ENCODE measurements at places on chromosomes 7 and 10.

DNA sequence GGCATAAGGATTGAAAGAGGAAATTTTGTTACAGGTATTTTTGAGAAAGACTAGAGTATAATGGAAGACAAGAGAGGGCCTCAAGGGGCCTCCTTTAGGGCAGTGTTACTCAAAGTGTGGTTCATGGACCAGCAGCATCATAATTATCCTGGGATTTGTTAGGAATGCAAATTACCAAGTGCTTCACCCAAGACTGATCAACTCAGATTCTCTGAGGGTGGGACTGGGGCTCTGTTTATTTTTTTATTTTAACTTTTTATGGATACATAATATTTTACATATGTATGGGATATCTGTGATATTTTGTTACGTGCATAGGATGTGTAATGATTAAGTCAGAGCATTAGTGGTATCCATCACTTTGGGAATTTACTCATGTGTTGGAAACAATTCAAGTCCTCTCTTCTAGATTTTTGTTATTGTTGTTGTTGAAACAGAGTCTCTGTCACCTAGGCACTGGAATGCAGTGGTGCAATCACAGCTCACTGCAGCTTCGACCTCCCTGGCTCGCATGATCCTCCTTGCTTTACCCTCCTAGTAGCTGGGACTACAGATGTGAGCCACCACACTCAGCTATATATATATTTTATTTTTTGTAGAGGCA is 2.2 kb upstream of the KCTD7 start:
- DNase-seq, result no peak

DNA sequence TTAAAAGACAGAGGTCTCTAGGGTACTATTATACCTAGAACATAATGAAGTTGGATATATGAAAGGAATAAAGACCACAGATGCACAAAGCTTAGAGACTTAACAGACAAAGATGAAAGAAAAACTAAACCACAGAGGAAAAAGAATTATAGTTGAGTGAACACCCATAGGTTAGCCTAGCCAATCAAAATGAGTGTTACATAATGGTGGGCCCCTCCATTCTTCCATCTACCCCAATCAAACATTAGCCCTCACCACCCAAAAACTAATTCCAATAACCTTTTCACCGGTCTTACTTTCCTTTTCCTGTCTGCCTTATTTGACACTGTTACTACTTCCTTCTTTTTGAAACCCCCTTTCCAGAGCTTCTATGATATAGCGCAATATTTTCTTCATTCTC is 130.1 kb downstream of the ELMO1 start:
- no peak for DNase-seq

DNA sequence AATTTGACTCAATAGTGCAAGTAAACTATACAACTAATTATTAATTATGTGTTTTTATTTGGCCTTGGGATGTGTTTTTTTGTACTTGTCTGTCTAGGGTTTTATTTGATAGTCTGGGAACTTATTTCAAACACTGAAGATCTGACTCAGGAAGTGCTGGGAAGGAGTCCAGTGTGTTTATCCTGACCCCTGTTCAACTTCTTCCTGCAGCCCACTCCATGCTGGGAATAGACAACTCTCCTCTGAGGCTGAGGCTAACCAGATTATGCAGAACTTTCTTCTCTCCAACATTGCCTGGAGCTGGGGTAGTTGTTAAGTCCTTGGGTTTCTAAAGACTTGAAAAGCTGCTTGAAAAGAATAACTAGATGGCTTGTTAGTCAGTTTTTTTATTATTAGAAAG is 6.9 kb downstream of the CISD1 start:
- no peak for DNase-seq

- no peak for DNase-seq
Measured at GRCh38 chr7:157269341-157270059, 67.3 kb upstream of the DNAJB6 start.

- no peak for DNase-seq
Measured at GRCh38 chr10:85544956-85545355, 821.6 kb downstream of the GRID1 start.

DNA sequence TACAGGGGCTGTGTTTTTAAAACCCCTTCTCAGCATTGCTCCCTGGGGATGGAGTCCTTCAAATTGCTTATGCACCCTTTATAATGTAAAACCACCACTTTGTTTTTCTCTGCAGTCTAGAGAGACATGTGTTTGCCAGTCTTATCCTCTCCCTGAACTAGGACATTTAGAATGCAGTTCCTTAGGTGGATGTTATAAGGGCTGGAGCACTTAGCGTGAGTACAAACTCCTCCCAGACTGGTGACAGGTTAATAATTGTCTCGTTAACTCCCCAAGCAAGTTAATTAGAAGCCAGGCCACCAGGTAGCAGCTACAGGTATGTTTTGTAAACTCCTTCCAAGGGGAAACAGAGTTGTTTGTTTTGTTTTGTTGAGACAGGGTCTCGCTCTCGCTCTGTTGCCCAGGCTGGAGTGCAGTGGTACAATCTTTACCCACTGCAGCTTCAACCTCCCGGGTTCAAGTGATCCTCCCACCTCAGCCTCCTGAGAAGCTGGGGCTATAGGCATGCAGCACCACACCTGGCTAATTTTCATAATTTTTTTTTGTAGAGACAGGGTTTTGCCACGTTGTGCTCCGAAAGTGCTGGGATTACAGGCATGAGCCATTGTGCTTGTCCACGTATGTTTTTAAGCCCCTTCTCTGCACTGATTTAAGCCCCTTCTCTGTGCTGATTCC is 100.2 kb downstream of the FAM107B start:
- no peak for DNase-seq

GRCh38 chr10:88528806-88529570 is 54.1 kb downstream of the RNLS start:
- no peak for DNase-seq

GRCh38 chr10:24884793-24885192 is 67.6 kb downstream of the PRTFDC1 start:
- DNase-seq, result no peak

- DNase-seq, result no peak
Measured at GRCh38 chr10:119383174-119383856, 159.2 kb downstream of the RGS10 start.

- no peak for DNase-seq
Measured at GRCh38 chr10:34768972-34769330, 46.1 kb downstream of the PARD3 start.

DNA sequence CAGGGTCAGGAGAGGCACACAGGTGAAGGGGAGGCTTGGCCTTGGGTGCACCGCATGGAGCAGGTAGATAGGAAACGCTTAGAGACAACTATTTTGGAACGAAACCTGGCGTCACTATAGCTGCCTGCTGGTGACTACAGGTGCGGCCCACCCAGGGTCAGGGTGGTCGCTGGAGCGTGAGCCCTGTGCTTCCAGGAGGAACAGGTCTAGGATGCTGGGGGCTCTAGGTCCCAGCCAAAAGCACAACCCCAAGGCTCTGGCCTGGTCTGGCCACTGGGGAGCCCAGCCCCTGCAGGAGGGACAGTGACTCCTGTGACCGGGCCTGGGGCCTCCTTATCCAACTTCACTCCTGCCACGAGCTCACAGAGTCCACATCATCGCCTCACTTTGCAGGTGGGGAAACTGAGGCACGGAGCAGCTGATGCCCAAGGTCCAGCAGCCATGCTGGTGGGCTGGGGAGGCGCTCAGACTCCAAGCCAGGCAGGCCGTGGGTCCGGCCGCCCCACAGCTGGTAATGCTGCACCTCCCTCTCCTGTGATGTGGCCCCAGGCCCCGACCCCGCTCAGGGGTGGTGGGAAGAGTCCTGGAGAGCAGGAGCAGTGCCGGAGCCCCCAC is 9.0 kb downstream of the LFNG start:
- no peak for DNase-seq

GRCh38 chr10:124329362-124329761 is 89.4 kb downstream of the OAT start:
- DNase-seq, result no peak

GRCh38 chr7:147650991-147651390 is 939.6 kb upstream of the C7orf33 start:
- no peak for DNase-seq

DNA sequence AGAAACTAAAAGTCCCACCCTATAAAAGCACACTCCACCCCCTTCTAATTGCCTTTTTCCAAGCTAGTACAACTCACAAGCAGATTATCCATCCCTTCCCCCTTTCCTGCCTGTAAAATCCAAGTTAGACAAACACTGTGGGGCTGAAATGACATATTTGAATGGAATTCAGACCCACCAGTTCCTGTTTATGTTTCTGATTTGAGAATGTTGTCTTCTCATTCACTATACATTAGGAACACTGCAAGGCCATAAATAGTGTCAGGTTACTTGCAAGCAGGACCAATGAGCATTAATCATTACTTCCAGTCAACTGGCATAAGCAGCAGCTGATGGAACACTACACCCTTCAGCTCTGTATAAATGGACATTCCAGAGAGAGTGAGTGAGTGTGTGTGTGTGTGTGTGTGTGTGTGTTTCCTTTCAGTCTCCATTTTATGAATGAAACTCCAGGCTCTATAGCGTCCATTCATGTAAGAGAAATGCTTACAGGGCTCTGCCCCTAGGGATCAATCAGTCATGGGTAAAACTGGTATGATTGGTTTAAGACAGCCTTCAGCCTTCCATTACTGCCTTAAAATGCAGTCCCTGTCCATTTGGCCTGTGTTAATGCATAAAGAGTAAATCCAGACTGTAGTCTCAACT is 69.3 kb downstream of the ETV1 start:
- no peak for DNase-seq

GRCh38 chr10:35495521-35496119 is 109.5 kb upstream of the GJD4 start:
- DNase-seq, result no peak

- DNase-seq, result no peak
Measured at GRCh38 chr10:94521276-94522250, 24.0 kb upstream of the HELLS start.

DNA sequence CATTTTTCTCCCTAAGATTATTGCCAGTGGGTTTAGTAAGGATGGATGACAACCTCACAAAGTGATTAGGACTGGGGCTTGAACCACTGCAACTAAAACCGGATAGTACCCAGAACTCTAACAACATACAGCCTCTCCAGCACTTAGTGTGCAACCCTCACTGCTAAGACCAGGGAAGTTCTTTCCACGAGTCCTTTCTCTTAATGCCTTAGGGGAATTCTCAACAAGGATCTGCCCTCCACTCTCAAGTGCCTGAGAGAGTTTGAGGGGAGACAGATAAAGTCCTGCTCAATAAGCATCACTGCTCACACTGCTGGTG is 104.6 kb downstream of the NRP1 start:
- no peak for DNase-seq

- no peak for DNase-seq
Measured at GRCh38 chr10:15229268-15229667, 60.8 kb upstream of the NMT2 start.

- no peak for DNase-seq
Measured at GRCh38 chr10:53957401-53957800, 843.6 kb downstream of the PCDH15 start.

DNA sequence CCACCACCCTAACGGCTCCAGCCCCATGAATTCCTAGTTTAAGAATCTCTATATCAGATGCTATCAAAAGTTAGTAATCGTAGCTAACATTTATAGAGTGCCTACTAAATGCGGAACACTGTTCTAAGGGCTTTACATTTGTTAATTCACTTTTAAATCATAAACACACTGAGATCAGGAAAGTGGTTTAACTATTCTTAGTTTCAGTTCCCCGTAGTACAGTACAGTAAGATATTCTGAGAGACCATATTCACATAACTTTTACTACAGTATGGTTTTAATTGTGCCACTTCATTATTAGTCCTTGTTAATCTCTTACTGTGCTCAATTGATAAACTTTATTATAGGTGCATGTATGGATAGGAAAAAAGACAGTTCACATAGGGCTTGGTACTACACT is 22.5 kb downstream of the SYPL1 start:
- DNase-seq, result no peak

DNA sequence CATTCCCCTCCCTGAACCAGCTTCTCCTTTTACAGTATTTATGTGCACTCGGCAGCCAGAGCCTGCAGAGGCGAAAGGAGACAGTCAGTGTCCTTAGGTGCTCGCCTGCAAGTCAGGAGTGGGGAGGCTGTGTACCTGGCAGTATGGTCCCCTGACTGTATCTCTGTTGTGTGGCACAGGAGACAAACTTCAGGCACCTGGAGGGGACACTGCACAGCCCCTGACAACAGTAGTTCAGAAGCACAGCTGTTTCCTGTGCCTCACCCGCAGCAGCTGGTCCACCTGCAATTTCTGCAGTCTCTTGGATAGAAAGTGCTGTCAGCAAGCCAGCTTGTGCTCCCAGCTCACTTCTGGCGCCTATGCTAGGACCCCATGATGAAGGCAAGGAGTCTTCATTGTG is 73.4 kb upstream of the LAMB4 start:
- DNase-seq, result peak; percentile 24

DNA sequence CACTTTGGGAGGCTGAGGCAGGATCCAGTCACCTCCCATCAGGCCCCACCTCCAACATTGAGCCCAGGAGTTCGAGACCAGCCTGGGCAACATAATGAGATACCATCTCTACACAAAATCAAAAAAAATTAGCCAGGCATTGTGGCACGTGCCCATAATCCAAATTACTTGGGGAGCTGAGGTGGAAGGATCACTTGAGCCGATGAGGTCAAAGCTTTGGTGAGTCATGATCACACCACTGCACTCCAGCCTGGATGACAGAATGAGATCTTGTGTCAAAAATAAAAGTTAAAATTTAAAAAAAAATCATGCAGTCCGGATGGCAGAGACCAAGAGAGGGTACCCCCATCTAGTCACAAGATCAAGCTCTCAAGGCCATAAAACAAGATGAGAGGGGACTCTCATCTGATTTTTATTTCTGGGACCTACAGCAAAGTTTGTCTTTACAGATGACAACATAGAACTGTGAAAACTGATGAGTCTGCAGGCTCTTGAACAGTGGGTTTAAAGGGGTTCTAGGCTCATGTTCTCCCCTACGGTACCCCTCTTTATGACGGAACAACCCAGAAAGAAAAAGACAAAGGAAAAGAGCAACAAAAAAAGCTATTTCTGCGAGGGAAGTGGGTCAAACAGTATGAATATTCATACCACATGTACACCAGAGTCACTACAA is 28.9 kb upstream of the CREB3L2 start:
- DNase-seq, result no peak

GRCh38 chr10:68871105-68871711 is 29.9 kb upstream of the DDX50 start:
- no peak for DNase-seq

DNA sequence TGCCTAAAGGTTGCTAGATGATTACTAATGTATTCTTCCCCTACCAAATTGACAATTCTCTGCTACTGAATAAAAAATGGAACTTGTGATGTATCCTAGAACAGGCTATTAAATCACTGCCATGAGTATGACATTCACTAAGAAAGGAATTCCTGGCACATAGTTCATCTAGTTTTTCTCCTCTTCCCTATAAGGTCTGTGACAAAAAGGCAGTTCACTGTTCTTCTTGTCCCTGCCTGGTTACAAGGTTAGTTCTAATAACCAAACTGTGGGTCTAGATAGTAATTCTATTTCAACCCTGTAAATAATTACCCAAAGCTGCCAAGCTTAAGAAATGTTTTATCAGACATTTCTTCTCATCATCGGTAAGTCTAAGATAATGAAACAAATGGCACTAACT is 245.6 kb downstream of the BICC1 start:
- DNase-seq, result no peak

DNA sequence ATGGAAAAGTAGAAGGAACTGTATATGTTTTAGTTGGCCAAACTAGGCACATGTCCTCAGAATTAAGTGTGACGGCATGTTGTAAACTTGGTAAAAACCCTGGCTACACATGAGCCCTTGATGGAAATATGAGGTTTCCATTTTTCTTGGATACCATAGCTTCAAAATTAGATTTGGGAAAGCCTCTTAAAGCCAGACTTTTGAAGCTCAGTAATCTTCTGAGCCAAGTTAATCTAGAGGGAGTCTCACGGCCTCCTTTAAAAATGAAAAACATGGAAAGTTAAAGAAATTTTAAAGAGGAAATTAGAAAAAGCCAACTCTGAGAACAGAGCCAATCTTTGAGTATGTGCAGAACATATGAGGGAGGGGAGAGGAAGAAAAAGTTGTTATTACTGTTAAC is 376.0 kb downstream of the CTNNA3 start:
- no peak for DNase-seq

All from left lung (tissue), 14 donors.